Osteoblast (primary cell): ENCODE measurements at places on chromosomes 16 and 17. TPM values are rescaled to one million over a fixed set of nuclear protein-coding genes. Genes with fewer than 3 reads are reported as not detected.

MT3 gene
- not detected in 2 replicates for total RNA-seq

ZSCAN10 gene
- total RNA-seq = not detected in 2 replicates

TMC5 gene
- under 0.01 TPM in 1 of 2 replicates, not detected in the other for total RNA-seq

CD300C gene
- total RNA-seq = under 0.01 TPM in 1 of 2 replicates, not detected in the other

SLX4 gene
- total RNA-seq = 4.0 and 4.7 TPM in 2 replicates
